ENCODE measurements at places on chromosomes 7 and 10. TPM values are rescaled to one million over a fixed set of nuclear protein-coding genes. Genes with fewer than 3 reads are reported as not detected.
A peak's percentile ranks its signal among the peaks of the same experiment; 100 is the strongest.

DNA sequence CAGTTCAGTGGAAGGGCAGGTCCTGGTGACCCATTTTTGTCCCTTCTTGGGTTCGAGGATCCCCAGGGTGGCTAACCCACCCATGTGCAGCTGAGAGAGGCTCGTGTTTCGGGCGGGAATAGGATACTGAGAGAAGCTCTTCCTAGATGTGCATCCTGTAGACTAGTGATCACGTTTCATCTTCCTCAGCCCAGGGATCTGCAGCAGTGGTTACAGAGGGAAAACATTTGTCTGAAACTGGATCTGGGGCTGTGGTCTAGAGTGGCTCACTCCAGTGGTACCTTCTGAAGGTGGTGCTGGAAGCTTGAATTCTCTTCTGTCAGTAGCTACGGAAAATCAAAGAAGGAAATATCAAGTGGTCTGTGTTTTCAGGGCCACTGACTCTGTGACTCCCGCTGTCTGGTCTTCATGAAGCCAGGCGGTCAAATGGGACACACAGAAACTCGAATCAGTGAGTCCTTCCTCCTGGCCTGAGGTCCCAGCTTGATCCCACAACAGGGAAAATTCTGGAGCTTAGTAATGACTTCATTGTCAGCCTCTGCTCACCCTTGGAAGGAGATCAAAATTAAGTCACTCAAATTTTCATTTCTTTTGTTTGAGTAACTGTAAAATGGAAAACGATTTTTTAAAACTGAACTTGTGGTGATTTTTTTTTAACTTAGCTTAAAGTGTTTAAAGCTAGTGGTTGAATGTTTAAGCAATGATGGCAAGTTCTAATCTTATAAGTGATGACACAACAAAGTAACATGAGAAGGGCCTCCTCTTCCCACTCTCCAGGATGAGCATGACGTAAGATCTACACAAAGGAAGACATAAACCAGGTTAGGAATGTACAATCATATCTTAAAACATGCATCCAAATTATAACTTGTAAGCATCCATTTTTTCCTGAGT, 469.3 kb upstream of the KLF6 start:
- DNase-seq = no peak

DNA sequence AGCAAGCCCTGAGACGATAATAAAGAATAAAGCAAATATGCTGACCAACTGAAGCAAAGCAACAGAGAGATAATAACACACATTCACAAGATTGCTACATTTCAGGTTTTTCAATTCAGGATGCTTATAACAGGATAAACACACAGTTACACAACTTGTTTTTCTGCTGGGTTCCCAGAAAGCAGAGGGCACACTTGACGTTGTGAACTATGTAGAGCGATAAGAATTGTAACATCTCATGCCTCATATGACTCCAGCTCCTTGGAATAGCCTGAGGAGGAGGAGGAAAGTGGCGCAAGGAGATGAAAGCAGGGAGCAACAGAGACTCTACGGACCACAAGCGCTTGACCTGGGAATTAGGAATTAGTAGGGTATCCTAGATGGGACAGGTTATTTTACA, 201.7 kb downstream of the SKAP2 start:
- no peak for DNase-seq

- no peak for DNase-seq
Observed at GRCh38 chr10:24127516-24127915, 81.4 kb upstream of the KIAA1217 start.

DNA sequence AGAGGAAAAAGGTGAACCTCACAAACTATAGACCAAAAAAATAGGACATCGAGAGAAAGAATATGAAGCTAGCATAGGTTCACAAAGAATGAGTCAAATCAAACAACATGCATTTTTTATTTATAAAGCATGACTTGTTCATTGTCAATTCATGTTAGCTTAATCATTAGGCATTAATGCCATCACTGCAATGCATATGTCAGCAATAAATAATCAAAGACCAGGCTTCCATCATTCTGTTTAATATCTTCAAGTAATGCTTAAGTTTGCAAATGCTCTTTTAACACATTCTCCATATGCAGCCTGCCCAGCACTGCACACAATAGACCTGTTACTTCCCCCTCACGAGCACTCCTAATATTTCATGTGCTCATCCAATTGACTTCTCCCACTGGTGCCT, 8.9 kb upstream of the MAGI2 start:
- no peak for DNase-seq

DNA sequence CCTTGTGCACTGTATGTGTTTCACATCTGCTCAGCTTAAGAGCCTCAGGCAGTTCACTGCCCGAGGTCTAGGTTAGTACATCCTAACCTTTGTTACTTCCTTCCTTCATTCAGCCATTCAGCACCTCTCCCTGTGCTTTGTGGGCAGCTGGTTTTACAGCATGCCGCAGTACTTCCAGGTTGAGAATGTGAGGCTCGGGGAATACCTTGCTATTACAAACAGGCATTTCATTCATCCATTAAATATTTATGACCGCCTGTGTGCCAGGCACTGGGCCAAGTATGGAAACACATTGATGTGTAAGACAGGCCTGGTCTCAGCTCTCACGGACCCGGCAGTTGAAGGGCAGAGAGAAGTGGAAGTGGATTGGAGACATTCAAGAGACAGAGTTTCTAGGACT, 82.4 kb downstream of the SHH start:
- DNase-seq = no peak

DNA sequence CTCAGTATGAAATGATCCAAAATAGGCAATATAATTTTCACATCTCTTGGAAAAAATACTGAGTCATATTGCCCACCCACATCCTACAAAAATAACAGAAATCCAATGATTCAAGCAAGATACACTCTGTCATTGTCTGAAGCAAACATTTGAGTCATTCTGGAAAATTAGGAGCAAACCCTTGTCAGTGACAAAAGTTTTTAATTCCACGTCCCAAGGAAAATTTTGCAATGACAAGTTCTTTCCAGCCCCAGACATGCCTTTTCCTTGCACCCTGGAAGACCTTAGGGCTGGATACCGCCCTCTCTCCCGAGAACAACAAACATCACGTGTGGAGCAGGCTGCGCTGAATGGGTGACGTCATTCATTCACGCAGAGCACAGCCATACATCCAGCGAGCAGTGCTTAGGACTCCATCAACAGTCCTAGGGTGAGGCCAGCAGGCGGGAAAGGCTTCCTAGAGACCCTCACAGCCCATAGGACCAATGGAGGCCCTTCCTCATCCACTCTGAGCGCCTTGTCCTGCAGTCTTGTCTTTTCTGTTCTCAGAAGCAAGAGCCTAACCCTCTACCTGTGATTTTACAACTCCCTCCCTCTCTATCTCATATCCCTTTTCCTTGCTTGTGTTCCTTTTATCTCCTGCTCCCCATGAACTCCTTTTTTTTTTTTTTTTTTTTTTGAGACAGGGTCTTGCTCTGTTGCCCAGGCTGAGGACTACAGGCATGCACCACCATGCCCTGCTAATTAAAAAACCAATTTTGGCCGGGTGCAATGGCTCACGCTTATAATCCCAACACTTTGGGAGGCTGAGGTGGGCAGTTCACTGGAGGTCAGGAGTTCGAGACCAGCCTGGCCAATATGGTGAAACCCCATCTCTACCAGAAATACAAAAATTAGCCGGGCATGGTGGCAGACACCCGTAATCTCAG, 23.5 kb upstream of the KDM7A start:
- DNase-seq = no peak

- DNase-seq = peak; percentile 51
Observed at GRCh38 chr7:108181073-108181985, 51.2 kb upstream of the LAMB4 start.

GRCh38 chr7:50851891-50852290, 69.2 kb upstream of the GRB10 start:
- DNase-seq = no peak

DNA sequence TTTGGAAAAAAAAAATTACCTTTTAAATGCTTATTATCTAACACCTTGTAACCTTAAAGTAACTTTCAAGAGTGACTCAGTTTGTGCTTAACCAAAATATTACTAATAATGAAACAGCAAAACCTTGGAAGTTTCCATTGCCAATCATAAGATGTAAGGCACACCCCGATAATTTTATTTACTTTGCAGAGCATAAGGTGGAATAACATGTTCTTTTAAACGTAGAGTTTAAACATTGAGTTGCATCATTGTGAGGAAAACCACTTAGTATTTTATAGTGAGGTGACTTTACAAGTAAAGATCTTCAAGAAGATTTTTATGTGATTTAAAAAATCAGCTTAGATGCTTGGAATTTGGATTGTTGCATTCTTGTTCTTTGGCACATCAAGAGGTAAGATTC, at the start of gene PNLIPRP3:
PNLIPRP3 (plus strand) TSS at position 177 of the 400 bp plus-strand sequence; CDS start at position 343, 166 bp downstream.
- DNase-seq = no peak

DNA sequence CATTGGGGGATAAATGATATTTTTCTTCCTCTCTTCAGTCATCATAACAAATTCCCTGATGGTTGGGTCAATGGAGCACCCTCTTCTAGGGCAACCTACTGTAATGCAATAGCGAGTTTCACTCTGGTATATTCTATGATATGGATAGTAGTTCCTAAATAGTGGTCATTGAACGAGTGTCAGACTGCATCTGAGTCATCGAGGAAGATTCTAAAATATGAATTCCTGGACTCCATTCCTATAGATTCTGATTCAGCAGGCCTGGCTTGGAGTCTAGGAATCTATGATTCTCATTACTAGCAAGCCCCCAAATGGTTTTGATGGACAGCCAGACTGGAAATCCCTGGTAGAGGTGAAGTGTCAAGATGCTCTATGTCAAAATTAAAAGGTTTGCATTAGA, 254.5 kb downstream of the BUB3 start:
- DNase-seq = no peak

DNA sequence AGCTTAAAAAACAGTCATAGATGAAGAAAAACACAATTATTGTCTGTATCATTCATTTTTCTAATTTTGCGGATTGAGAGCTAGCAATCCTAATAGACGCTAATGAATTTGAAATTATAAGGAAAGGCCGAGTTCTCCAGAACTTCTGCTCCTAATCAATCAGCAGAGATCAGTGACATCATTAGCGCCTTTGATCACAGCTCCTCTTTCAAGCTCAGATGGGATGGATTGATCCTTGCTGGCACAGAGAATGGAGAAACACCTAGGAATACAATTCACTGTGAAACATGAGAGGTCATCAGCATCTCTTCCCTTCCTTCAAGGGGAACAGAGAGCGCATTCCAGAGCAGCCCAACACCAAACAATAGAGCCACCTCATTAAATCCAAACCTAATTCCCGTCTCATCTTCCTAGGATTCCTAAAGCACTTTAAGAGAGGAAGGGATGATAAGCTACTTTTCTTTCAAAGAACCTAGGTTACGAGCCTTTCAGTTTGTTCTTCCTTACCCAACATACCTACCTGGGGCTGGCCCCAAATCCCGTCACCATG, 24.4 kb downstream of the GLI3 start:
- no peak for DNase-seq

DNA sequence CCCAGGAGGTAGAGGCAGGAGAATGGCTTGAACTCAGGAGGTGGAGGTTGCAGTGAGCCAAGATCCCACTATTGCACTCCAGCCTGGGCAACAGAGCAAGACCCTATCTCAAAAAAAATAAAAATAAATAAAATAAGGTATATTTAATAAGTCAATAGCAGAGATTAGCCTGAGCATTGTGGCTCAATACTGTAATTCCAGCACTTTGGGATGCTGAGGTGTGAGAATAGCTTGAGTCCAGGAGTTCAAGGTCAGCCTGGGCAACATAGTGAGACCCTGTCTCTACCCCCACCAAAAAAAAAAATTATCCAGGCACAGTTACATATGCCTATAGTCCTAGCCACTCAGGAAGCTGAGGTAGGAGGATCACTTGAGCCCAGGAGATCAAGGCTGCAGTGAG, 38.4 kb upstream of the OIT3 start:
- DNase-seq = no peak

DNA sequence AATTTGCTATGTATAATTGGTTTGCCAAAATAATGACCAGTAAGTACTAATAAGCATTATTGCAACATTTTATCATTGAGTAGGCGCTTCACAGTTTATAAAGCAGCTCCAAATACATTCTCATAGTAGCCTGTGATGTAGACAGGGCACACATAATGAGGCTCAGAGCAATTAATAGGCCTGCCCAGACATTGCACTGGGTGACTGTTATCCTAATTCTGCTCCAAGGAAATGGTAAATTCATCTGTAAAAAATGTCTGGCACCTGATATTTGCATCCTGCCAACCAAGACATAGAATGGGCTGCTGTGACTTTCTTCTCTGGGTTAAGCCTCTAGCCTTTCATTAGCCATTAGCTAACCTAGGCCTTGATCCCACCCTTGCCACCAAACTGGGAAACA, 97.6 kb downstream of the SEM1 start:
- no peak for DNase-seq

- peak; percentile 13 for DNase-seq
Observed at GRCh38 chr10:17452060-17452841, 2.1 kb downstream of the ST8SIA6 start.

GRCh38 chr10:75708060-75708459, 276.6 kb downstream of the LRMDA start:
- DNase-seq = no peak

GRCh38 chr7:70237831-70238575, 639.7 kb downstream of the AUTS2 start:
- DNase-seq = no peak

DNA sequence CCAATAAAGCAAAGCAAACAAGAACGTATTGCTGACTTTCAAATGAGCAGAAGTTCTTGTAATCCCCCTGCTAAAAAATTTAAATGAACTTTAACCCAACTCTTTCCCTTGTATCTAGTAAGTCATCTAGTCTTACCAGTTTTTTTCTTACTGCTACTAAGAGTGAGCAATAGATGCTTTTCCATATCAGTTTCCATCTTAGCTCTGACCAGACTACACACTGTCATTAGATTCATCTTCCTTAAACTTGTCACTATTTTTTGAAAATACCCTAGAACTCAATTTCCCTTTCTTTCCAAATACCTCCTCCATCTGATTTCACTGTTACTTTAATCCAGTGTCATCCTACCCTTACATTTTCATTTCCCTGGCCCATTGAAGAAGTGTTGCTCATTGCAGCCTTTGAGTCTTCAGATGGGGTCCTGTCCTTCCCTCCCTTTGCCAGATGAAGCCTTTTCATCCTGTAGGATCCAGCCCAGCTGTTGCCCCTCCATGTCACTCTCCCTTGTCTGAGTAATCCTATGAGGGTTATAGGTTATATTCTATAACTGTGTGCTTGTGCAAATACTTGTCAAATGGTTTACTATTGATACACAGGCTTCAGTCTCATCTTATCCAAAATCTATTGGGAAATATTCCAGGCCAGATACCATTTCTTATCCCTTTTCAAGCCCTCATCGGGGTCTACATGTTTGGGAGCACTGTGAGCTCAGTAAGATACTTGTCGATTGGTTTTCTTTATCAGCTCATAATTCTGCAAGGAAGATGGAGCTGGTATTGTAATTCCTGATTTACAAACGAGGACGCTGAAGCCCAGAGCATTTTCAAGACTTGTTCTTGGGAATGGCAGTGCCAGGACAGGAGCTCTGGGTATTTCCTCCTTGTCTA, 51.5 kb upstream of the ITGB1 start:
- no peak for DNase-seq

Gene ELFN1
- polyA plus RNA-seq = not detected

Gene C7orf33
- not detected for polyA plus RNA-seq

Gene HMX3
- polyA plus RNA-seq = not detected

Gene PRKCQ
- 70.3 TPM for polyA plus RNA-seq

Data from CD4-positive, CD25-positive, alpha-beta regulatory T cell (primary cell).